ENCODE measurements at places on chromosomes 2 and 18.
A peak's percentile ranks its signal among the peaks of the same experiment; 100 is the strongest.

- DNase-seq: no peak
Measured at GRCh38 chr2:82155469-82155868, 1850.9 kb upstream of the LRRTM1 start.

DNA sequence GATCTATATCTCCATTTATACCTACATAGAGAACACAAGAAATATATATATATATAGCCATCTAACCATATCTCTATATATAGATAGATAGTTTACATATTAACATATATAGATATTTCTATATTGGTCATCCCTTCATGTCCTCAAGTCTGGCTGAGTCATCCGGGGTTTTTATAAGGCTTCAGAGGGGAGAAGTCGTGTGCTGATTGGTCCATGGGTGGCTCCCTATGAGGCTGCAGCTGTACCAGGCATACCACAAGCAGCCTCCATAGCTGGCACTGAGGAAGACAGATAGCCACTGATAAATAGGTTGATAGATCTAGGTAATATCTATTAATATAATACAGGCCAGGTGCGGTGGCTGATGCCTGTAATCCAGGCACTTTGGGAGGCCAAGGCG, 618.3 kb upstream of the SETBP1 start:
- no peak for DNase-seq

- peak; percentile 38 for DNase-seq
Measured at GRCh38 chr2:74250189-74250631, 51.8 kb downstream of the MTHFD2 start.

GRCh38 chr18:3973191-3973850, 481.8 kb downstream of the DLGAP1 start:
- no peak for DNase-seq

- no peak for DNase-seq
Measured at GRCh38 chr2:30275256-30275655, 43.9 kb downstream of the LBH start.

GRCh38 chr18:49745045-49746014, 68.0 kb downstream of the ACAA2 start:
- DNase-seq: no peak

DNA sequence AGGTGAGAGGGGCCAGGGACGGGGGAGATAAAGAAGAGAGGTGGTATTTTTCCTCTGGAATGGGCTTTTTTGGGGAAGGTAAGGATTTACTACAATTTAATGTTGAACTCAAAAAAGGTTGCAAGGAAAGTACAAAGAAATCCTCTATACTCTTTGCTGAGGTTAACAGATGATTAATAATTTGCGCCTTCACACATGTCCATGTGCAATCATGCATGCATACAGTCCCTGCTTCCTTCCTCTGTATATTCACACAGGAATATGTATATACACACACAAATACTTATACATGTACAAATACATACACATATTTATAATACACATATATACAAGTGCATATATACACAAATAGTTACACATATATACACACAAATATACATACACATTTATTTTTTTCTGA, 193.4 kb downstream of the NBAS start:
- no peak for DNase-seq

DNA sequence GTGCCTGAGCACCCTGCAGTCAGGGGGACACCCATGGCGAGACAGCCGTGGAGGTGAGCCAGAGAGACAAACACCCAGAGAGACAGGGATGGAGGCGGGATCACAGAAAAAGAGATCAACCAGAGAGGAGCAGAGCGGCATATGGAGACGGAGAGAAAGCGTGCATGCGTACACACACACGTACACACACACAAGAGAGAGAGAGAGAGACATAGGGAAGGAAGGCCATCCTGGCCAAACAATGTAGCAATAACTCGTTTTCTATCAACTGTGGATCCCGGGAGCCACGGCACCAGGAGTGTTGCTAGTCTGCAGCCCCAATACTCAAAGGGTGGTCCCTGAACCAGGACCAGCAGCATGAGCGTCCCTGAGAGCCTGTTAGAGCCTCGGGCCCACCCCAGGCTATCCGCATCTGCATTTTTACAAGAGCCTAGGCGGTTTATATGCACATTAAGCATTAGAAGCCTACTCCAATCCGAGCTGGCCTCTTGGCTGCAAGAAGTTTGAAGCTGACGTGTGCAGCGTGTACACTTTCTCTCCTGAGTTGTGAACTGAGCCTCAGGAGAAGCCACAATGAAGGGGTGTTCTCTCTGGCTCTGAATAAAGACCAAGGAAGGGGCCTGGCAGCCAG, 50.1 kb upstream of the MYCN start:
- DNase-seq: no peak

GRCh38 chr18:12254136-12254819, at the start of gene CIDEA:
Gene CIDEA (plus strand): TSS chr18:12254361. CDS start chr18:12254384, 23 bp downstream.
- no peak for DNase-seq

Data from T-helper 17 cell (primary cell).